ENCODE measurements at places on chromosomes 7 and 10.

GRCh38 chr7:52843436-52843835 lies 192.0 kb upstream of the POM121L12 start:
- no peak for DNase-seq

- no peak for DNase-seq
These were observed 745.8 kb downstream of the CNTNAP2 start for GRCh38 chr7:146862415-146862814.

DNA sequence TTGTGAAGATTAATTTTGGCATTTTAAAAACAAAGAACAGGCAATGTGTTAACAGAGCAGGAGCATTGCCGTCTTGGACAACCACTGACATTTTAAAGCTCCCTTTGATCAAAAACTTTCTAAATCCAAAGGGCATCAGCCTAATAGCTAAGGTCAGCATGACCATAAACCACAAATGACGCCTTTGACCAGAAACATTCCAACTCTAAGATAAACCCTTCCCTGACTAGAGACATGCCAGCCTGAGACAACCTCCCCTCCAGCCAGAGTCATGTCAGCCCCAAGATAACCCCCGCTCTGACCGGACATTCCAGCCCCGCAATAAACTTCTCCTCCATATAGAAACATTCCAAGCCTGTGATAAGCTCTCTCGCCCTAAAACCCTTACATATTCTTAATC lies 949.4 kb upstream of the POT1 start:
- no peak for DNase-seq

DNA sequence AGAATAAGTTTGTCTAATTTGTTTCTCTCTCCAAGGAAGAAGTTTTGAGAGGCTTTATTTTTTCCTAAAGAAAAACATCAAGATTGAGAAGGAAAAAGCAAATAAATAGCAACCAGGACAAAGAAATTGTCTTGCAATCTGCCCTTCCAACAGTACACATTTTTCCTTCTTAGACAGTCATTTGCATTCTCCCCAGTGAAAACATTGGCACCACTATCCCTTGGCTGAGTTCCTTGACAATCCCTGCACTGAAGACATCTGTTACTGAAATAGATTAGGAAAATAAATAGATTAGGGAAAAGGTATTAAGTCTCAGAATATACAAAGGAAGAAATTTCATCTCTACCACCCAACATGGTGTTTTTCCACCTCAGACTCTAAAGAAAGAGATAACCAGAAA lies 12.2 kb upstream of the TMEM243 start:
- peak; percentile 46 for DNase-seq

DNA sequence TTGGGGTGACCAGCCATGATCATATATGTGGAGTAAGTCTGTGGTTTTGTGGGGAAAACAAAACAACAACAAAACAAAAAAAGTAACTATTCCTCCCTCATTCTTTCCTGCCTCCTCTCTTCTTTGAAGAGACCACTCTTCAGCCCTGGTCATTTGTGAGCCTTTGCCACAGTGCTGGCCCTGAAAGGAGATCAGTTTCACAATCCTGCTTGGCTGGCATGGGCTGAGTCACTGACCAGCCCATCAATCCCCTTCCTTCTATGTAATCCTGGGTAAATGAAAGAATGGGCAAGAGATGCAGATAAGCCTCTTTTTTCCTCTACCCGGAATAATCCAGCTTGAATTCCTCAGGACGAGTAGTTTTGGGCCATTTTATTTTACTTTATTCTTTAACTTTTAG lies 13.6 kb downstream of the CSTF2T start:
- no peak for DNase-seq

DNA sequence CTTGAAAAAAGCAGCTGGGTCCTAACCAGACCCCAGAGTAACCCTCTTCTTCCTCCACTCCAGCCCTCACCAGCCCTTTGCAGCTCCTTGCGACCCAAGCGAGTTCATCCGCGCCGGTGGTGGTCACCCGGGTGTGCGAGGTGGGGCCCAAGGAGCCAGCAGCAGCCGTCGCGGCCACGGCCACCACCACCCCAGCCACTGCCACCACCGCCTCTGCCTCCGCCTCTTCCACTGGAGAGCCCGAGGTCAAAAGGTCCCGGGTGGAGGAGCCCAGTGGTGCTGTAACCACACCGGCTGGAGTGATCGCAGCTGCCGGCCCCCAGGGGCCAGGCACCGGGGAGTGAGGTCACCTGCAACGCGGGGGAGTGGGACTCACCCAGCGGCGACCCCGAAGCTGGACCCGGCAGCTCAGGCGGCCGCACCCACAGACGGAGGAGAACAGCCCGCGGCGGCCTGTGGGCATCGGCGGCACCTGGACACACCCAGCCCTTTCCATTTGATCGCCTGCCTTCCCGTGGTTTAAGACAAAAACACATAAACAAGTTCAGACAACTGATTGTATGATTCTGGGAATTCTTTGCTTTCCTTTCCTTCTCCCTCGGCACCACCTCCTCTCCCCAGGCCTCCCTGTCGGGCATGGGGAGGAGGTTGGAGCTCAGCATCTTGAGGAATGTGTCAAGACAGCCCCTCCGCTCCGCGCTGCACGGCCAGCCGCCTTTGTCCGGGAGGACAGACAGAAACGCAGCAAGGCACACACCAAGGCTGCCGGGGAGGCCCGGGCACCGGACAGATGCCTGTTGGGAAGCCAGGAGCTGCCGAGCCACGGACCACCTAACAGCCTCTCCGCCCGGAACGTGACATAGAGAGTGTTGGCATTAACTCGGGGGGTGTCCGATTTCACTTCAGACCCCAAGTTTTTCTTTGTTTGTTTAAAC lies 13.0 kb upstream of the AP5Z1 start:
- DNase-seq: no peak

- DNase-seq: no peak
These were observed 194.3 kb downstream of the ELFN1 start for GRCh38 chr7:1864161-1864940.

DNA sequence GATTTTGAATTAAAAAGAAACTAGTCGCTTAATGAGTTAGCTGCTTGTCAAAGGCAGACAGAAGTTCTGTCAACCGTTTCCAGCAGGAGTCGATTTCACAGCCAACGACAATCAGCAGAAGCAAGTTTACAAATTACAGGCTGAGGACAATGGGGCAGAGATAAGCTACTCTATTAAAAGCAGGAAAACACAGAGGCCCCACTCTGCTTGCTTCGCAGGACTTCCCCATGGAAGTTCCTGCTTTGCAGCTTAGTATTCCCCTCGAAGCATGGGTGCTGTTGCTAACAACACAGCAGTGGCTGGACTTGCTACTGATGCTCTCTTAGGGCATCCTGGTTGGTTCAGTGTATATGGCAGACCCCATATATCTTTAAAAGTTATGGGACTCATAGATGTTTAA lies 50.8 kb upstream of the KLF6 start:
- DNase-seq: no peak

DNA sequence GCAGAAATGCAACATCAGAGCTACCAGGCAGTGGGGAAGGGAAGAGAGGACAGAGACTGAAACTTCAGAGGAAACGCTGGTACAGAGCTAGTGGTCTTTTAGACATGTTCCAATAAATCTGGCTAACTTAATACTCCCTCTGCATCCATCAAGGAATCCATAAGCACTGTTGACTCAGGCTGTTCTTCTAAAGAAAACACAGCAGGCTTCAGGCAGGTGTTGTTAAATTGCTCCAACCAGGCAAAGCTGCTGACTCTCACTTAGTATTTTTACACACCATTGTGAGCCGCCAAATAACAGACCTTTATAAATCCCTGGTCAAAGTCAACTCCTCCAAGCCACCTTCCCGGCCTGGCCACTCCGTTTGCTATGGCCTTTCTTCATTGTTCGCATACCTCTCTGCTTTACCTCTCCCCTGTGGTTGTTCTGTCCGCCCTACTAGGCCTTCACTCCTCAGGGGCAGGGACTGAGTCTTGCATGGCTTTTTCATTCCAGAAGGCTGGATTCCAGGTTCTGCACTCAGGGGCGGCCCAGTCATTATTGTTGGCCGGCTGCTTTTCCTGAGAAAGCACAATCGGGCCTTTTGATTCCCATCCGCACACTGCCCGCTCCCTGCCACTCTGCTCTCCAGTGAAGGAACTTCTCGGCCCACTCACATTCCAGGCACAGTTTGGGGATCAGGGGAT lies 18.4 kb downstream of the CREB3L2 start:
- no peak for DNase-seq

GRCh38 chr10:126203746-126204145 lies 184.5 kb downstream of the ADAM12 start:
- DNase-seq: no peak

- no peak for DNase-seq
These were observed 36.8 kb upstream of the NUB1 start for GRCh38 chr7:151304856-151305255.

DNA sequence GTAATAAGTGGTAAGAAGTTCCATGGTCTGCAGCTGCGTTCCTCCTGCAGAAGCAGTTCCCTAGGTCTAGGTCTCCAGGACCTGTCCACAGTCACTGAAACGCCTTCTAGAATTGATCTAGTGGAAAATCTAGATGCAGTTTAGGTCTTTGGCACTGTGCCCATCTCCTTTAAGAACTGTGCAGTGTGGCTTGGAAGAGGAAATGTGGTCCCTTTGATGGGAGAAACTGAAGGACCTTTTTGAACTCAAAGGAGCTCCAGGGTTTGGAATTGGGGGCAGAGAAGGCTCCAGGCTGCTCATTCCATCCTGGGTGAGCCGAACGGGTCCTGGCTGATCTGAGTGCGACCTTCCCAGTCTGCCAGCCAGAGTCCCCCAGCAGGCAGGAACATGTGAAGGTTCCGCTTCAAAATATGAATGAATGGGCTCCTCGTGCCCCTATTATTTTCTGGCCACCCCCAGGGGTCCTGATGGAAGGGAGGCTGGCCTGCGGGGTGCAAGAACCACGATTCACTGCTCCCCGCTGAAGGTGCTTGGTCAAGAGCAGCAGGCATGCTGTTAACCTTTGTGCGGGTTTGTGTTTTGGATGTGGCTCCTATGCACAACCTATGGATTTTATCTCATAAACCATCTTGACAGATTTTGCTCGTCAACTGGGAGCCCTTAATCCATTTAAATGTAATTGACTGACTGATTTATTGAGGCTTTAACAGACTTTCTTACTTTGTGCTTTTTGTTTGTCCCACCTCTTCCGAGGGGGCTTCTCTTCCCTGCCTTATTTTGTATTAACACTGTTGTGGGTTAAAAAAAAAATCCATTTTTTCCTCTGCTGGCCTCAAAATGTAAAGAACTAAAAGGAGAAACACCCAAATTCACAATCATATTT lies 36.7 kb downstream of the ZNF467 start:
- no peak for DNase-seq

- no peak for DNase-seq
These were observed 3.6 kb downstream of the LRRC17 start for GRCh38 chr7:102916426-102916825.

GRCh38 chr10:122561212-122561611 lies 658 bp downstream of the DMBT1 start:
- no peak for DNase-seq

GRCh38 chr10:84089162-84089561 lies 50.1 kb upstream of the GHITM start:
- DNase-seq: no peak

GRCh38 chr7:155804897-155805825 lies 7.1 kb downstream of the SHH start:
- peak; percentile 95 for DNase-seq

DNA sequence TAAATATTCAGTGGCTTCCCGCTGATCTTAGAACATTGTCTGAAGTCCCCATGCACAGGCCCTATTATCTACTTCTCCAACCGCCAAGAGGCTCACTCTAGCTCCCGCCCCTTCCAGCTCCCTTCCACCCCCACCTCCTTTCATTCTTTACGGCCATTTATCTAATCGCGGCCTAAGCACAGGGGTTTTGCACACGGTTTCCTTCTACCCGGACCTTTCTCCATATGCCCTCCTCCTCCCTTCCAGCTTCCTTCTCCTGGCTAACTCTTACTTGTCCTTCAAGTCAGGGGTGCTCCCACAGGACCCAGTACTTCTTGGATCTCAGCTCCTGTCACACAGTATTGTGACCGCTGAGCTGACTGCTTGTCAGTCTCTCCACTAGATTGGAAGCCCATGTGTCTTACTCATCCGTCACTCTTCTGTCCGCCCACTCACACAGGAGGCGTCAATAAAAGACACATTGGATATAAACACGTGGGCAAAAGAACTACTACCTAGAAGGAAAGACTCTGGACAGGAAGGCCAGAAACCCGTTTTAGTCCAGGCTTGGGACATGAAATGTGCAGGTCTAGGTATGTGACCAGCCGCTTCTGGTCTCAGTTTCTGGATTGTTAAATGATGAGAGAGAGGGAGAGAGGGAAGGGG lies 20.2 kb upstream of the HPS1 start:
- no peak for DNase-seq

- peak; percentile 41 for DNase-seq
These were observed 17.0 kb downstream of the PNLIPRP3 start for GRCh38 chr10:116444527-116445142.

DNA sequence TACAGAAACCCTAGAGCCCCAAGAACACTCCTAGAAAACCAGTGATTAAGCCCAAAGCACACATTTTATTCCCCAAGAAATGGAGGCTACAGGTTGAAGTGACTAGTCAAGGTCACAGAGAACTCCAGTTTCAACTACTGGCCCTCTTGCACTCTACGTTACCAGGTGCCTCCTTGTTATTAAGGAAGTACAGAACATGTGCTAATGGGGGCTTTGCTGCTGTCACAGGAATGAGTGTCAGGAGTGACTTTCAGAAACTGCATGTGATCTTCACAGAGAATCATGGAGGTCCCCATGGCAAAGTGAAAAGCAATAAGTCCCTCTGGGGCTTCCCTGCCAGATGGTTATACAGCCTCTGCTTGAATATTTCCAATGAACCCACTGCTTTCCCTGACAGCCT lies 19.3 kb downstream of the JAZF1 start:
- DNase-seq: no peak

DNA sequence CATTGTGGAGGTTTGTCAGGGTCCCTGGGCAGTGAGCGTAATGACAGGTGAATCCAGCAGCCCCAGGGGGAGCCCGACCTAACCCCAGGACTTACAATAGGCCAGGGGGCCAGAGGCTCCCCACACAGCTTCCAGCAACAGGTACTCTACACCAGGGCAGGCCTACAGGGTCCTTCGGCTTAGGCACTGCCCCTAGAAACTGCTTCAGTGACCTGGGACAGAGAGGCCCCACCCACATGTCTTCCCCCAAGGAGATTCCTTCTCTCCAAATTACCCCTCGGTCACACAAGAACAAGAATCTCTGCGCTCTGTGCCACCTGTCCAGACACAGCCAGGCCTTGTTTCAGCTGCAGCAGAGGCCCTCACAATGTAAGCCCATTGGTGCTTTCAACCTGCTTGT lies 24.4 kb downstream of the SKIDA1 start:
- no peak for DNase-seq

GRCh38 chr7:17274551-17275245 lies 23.8 kb upstream of the AHR start:
- no peak for DNase-seq

GRCh38 chr7:133434246-133434865 lies 181.5 kb downstream of the EXOC4 start:
- peak; percentile 30 for DNase-seq

DNA sequence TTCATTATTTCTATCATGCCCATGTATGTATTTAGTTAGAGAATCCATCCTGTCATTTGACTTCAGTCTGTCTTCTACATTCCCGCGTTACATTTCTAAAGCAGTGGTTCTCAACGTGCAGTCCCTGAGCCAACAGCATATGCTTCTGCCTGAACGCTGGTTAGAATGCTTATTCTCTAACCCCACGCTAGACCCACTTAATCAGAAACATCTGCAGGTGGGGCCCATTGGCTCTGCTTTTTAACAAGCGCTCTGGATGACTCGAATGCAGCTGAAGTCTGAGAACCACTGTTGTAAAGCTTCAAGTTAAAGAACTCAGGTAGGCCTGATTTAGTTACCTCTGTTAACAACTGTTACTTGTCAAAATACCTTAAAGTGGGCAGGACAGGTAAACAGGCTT lies 38.2 kb downstream of the NEUROD6 start:
- no peak for DNase-seq
